ENCODE measurements at places on chromosomes 3 and 15.

DNA sequence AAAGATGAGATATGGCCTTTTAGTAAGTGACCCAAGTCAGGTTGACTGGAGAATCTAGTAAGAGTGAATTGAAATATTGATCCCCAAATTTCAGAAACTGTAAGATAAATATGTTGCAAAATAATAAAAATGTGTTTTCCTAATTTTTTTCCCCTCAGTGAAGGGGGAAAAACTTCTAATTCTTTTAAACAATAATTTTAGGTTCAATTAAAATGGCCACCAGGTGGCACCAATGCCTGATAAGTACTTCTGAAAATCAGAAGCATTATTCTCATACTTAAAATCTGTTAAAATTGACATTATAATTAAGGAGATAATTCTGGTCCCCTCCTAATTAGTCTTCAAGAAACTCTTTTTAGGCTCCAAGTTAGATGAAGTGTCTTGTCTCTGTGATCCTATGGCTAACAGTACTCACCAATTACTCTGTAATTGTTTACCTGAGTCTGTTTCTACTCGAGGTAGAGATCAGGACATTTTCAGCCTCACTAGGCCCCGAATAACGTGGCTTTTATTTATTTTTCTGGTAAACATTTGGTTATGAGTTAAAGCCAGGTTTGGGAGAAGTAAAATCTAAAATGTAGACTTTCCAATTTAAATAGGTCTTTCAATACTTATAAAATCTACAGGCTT, 52.6 kb downstream of the NMD3 start:
- DNase-seq, result no peak

DNA sequence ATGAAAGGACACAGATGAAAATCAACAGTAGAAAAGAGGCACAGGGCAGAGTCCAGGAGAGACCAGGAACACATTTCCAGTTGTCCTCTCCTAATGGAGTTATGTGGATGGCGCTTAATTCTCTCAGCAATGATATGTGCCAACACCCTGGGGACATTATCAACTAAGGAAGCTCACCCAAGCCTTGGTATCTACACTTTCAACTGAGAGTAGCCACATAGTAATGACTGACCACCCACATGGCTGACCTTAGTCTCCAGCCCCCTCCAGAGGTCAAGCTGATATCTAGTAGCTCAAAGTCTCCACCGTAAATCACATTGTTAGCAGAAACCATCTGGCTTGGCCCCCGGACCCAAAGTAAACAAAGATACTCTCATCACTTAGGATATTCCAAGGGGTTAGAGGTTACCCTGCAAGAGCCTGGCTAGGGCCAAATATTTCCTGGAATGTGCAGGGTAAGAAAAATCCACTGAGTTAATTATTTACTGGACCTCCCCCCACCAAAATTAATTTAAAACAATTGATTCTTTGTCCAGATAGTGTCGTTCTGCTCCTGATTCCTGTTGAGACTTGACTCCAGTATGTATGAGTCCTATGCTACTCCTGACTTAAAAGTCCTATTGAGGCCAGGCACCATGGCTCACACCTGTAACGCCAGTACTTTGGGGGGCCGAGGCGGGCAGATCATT, 24.8 kb downstream of the GABRR3 start:
- DNase-seq, result no peak

DNA sequence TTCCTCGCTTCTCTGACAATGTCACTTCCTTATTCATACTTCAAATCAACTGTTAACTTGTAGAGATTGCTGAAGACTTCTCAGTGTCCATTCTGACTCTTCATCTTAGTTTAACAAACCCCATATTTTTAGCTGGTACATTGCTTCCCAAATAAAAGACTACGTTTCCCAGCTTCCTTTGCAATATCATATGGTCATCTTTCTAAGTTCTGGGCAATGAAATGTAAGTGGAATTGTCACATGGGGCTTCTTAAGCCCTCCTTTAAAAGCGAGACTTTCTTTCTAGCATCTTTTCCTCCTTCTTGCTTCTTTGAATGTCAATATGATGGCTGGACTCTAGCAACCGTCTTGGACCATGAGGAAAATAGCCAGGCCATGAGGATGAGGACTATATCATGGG, 239.0 kb downstream of the ZNF621 start:
- no peak for DNase-seq

DNA sequence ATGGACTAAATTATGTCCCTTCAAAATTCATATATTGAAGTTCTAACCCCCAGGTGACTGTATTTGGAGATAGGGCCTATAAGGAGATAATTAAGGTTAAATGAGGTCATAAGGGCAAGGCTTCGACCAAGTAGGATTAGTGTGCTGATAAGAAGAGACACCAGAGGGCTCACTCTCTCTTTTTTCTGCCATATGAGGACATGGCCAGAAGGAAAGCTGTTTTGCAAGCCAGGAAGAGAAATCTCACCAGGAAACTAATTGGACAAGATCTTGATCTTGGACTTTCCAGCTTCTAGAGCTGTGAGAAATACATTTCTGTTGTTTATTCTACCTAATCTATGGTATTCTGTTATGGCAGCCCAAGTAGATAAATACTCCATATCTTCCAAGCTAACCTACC, 503.6 kb upstream of the NAALADL2 start:
- no peak for DNase-seq

DNA sequence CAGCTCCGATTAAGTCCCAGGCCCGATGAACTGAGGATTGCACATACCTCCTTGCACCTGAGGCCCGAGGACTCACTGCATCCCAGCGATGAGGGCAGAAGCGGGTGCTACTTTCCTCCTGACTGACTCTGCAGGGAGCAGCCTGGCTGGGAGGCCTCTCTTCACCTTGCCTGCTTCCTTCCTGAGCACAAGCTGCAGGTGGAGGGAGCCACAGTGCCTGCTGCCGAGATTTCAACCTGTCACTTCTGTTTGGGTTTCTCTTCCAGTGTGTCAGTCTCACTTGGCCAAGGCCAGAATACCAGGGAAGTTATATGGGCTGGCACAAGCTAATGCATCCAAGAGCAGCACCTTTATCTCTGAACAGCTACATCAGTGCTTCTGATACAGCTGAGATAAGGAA, 185.4 kb downstream of the NTRK3 start:
- DNase-seq, result no peak
